ENCODE measurements at places on chromosomes 6 and 20. TPM values are rescaled to one million over a fixed set of nuclear protein-coding genes. Genes with fewer than 3 reads are reported as not detected.

DNA sequence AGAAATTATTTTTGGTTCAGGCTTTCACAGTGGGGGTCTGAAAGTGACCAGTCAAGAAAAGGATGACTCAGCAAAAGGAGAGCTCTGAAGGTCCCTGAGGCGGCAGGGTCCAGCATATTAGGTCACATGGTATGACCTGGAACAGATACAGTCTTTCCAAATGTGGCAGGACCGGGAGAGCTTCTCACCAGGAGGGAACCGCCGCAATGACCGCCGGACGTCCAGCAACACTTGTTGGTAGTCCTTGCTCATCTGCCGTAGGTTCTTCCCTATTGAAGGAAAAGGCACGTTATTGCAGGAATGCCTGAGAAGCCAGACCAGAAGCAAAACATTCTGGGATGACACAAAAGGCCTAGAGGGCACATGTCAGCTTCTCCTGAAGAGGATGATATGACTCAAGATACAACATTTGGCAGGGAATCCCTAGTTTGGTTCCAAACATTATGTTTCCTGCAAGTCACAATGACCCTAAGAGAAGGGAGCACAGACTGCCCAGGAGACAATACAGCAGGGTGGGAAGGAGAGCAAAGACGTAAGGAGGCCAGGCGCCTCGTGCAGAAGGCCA lies 17.4 kb downstream of the TBC1D20 start:
- DNase-seq = peak; percentile 74

DNA sequence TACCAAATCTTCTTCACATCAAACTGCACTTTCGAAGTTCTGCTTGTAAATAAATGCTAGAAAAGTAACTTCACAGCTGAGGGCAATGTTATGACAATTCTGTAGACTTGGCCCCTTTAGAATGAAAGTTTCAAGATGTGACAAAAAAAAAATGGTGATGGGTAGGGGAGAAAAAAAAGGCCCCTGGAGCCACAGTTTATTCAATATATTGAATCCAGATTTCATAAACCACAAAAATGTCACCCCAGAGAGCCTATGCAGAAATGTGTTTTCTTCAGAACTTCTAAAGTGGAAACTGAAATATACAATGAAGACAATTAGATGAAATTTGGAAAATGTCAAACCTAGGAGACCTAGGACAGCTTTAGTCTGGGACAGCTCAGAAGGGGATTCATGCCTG lies 143.1 kb downstream of the EDN3 start:
- DNase-seq = no peak

DNA sequence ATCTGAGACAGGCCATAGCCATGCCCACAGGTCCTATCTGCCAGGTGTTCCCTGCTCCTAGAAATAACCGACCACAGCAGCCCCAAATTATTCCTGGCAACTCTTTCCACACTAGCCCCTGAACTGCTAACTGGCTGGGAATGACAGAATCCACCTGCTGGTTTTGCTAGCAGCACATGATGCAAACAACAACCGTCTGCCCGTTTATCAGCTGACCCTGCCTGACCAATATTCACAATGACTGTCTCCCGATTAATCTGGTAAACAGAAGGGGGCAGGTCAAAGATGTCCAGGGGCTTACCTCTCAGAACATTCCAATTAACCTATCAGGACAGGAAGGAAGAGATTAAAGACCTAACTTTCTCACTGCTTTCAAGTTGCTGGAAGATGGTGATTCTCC lies 101.5 kb downstream of the NRSN1 start:
- peak; percentile 56 for DNase-seq

The SLC35B2 gene
- total RNA-seq = 92.8 TPM

The STX11 gene
- total RNA-seq = 0.97 TPM
